ENCODE measurements at places on chromosomes 12 and 14.

GRCh38 chr12:71517145-71517846 lies 77.7 kb downstream of the LGR5 start:
- DNase-seq = no peak

GRCh38 chr12:11059041-11059440 lies 3.1 kb downstream of the TAS2R46 start:
- DNase-seq = no peak

DNA sequence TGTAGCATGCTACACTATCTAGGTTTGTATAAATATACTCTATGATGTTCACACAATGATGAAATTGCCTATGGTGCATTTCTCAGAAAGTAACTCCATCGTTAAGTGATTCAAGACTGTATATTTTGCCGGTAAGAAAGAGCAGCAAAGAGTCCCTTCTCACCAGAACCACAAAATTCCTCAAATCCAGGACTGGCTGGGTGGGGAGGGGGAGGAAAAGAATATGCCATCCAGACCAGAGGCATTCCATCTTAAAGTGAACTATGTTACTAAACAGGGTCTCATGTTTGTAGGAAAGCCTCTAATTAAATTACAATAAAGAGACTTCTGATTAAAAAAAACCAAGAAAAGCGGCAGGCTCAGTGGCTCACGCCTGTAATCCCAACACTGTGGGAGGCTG lies 11.5 kb downstream of the UBE2N start:
- no peak for DNase-seq

DNA sequence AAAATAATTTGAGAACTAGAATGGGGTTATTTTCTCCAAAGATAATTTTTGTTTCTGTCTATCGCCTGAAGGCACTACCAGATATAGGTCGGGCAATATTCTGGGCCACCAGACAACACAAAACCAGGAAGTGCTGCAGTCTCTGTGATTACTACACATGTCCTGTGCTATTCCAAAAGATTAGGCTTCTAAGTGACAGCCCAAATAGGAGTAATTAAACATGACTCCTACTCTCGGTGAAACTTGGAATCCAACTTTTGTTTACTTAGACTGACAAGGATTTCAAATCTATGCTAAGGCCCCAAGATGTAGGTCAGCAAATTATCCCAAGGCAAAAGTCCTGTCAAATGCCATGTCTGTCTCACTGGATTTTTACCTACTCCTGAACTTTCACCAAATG lies 157.6 kb upstream of the LRFN5 start:
- DNase-seq = no peak

DNA sequence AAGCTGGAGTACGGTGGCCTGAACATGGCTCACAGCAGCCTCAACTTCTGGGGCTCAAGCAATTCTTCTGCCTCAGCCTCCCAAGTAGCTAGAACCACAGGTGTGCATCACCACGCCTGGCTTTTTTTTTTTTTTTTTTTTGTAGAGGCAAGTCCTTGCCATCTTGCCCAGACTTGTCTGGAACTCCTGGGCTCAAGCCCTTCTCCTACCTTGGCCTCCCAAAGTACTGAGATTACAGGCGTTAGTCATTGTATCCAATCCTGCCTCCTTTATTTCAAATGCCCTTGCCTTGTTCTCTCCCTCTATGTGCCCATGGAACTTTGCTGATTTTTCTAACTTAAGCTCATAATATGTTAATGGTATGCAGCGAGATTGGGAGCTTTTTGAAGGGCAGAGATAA lies 49.2 kb upstream of the PRICKLE1 start:
- DNase-seq = no peak

DNA sequence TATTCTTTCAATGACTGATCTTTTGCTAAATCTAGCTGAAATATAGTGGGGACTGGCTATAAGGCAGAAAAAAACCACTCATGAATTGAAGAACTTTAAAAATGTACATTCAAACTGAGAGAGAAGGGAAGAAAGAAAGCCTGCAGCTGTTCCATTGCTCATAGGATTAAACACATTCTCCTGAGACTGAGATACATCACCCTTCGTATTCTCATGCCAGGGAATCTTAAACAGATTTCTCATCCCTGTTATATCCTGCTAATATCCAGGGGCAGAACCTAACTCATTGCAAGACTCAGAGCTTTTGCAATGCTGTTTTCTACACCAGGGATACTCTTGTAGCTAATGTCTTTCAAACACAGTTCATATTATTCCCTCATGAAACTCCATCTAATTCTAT lies 67.2 kb upstream of the ACSS3 start:
- DNase-seq = no peak

GRCh38 chr12:66058554-66058953 lies 72.0 kb downstream of the LLPH start:
- no peak for DNase-seq

GRCh38 chr12:2034633-2035430 lies 18.0 kb upstream of the CACNA1C start:
- DNase-seq = peak; percentile 40

DNA sequence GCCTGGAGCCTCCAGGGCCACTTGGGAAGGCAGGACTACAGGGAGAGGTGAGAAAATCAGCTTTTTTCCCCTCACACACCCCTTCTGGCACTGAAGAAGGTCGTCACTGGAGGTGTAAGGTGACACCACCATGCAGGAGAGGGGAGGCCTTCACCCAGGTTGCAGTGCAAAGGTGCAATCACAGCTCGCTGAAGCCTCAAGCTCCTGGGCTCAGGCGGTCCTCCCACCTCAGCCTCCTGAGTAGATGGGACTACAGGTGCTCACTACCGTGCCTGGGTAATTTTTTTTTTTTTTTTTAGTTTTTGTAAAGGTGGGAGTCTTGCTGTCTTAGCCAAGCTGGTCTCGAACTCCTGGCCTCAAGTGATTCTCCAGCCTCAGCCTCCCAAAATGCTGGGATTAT lies 93.6 kb downstream of the TNFAIP2 start:
- DNase-seq = no peak

GRCh38 chr12:52091061-52091460 lies 11.6 kb downstream of the SMIM41 start:
- DNase-seq = no peak

- no peak for DNase-seq
Measured at GRCh38 chr12:3944620-3945019, 71.4 kb upstream of the PARP11 start.

DNA sequence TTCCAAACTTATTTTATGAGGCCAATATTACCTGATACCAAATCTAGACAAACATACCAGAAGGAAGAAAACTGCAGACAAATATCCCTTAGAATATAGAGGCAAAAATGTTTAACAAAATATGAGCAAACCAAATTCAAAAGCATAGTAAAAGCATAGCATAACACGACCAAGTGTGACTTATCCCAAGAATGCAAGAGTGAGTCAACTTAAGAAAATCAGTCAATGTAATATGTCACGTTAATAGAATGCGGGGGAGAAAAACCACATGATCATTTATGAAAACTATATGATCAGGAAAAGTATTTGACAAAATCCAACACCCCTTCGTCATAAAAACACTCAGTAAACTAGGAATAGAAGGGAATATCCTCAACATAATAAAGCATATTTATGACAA lies 217.3 kb downstream of the ADGRD1 start:
- no peak for DNase-seq

DNA sequence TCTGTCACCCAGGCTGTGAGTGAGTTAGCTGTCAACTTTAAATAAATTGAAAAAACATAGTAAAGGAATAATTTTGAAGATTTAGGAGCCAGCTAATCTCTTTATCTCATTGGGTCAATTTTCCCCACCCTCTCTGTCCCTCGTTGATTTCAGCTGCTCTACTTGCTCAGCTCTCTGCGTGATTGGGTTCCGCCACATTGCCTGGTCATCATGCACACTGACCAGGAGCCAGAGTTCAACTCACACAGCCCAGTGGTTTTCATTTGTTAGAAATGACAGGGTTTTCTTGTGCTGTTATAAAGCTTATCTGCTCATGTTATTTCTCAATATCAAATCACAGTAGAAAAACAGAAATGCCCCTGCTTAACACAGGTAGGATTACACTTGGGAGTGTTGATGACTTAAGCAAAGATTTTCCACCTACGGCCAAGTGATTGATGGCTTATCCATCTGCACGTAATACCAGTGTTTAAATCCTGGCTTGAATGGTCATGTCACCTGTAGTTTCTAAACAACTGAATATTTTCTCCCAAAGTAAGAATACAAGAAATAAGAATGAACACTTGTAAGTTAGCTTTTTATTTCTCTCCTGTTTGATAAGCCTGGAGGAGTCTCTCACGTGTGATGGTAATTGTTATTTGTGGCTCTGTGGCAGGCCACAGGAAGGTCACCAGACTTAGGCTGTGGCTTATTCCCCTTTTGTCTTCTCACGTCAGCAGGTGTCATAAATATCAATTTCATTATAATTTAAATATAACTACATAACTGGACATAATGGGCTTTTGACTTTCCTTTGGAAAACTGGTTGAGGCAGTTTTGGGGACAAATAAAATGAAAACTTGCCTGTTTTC lies 367.2 kb upstream of the DDHD1 start:
- DNase-seq = no peak

- no peak for DNase-seq
Measured at GRCh38 chr12:118189741-118190191, 53.8 kb downstream of the PEBP1 start.

GRCh38 chr14:29627137-29627536 lies 300.5 kb downstream of the PRKD1 start:
- DNase-seq = peak; percentile 12

- DNase-seq = peak; percentile 3
Measured at GRCh38 chr12:65232476-65233077, 45.9 kb upstream of the MSRB3 start.

DNA sequence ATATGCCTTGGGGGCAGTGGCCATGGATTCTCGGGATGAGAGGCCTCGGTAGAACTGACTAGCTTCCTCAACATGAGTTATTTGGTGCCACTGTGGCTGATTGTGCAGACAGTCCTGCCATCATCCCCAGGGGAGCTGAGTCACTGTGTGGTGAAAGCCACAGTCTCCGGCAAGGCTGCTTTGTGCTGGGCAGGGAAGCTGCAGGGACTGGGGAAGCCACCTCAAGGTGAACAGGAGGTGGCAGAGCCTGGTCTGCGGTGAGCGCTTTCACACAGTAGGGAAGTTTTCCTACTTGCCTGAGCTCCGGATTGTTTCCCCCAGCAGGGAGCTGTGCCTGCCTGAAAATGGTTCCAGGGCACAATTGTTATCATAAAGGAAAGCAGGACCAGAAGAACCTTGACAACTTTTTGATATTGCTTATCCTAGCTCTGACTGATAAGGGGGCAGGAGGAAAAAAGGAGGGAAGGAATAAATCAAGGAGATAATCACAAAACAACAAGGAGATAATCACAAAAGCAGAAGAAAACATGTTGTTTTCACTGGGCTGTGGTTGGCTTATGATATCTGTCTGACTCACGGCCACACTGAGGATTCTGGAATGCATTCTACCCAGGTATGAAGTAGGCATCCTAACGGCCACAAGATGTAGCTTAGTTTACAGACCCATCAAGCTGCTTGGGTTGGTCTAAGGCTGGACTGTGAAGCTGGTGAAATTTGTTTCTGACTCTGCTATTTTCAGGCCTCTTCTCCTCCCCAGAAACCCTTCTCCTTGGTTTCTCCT lies 32.2 kb upstream of the GNG2 start:
- no peak for DNase-seq

GRCh38 chr14:32813401-32813800 lies 125.3 kb upstream of the NPAS3 start:
- no peak for DNase-seq

DNA sequence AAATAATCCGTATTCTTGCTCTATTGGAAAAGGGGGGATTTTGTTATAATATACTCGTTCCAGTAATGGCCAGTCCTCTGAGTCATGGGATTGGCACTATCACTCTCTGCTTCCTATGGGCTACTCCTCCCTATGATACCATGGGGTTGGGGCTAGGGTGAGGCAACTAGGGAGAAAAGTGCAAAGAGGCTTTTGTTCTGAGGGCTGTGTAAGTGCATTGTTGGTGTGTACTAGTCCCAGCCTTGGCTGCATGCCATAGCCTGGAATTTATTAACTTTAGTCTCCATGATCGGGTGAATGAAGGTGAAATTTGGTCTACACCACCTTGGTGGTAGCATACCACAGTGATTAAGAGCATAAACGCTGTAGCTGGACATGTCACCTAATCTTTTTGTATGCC lies 247.6 kb downstream of the RPAP3 start:
- DNase-seq = no peak

- no peak for DNase-seq
Measured at GRCh38 chr12:24415934-24416333, 466.5 kb upstream of the SOX5 start.

DNA sequence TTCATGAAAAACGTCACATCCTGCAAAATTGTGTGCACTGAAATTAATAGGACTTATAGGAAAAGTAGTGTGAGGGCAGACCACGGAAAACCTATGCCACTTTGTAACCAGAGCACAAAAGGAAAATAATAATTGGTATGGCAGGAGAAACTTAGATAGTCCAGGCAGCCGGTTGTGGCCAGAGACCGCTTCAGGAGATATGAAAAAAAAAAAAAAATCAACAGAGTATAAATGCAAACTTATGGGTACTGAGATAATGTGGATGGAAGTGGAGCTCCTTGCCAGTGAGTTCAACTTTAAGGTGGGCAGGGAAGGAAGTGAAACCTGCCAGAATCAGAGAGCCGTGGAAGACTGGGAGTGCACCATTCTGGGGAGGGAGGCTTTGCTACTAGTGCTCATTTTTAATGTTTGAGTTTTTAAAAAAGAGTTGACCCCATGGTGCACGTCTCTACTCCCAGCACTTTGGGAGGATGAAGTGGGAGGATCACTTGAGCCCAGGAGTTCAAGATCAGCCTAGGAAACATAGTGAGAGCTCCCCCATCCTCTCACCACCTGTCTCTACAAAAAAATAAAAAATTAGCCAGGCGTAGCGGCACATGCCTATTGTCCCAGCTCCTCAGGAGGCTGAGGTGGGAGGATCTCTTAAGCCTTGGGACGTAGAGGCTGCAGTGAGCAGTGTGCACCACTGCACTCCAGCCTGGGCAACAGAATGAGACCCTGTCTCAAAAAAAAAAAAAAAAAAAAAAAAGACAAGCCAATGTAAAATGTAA lies 34.3 kb upstream of the METAP2 start:
- no peak for DNase-seq

- DNase-seq = no peak
Measured at GRCh38 chr12:29147731-29148595, 1.1 kb upstream of the FAR2 start.

- DNase-seq = no peak
Measured at GRCh38 chr12:57872362-57872761, 25.8 kb upstream of the CTDSP2 start.

DNA sequence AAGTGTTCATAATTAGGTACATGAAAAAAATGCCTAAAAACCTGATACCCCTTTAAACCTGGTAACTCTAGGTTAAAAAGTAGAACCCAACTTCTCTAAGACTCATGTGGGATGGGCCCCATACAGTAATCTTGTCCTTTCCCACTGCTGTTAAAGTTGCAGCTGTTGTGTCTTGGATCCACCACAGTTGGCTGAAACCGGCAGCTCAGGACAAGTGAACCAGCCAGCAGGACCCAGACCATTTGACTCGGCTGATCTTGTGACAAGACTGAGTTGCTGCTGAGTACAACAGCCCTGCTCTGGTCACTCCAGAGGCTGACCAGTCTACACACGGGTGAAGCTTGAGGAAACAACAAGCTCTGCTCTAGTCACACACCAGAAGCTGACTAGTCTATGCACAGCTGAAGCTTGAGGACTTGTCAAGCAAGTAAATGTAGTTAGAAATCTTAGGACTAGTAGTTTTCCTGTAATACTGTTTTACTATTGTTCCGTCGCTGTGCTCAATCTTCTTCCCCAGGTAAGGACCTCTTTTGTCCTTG lies 60.6 kb downstream of the DHRS2 start:
- DNase-seq = no peak
